CD4-positive, alpha-beta T cell (primary cell): ENCODE measurements at places on chromosomes 5 and 9.

- DNase-seq = no peak
Observed at GRCh38 chr5:149615976-149616375, 34.7 kb downstream of the ARHGEF37 start.

DNA sequence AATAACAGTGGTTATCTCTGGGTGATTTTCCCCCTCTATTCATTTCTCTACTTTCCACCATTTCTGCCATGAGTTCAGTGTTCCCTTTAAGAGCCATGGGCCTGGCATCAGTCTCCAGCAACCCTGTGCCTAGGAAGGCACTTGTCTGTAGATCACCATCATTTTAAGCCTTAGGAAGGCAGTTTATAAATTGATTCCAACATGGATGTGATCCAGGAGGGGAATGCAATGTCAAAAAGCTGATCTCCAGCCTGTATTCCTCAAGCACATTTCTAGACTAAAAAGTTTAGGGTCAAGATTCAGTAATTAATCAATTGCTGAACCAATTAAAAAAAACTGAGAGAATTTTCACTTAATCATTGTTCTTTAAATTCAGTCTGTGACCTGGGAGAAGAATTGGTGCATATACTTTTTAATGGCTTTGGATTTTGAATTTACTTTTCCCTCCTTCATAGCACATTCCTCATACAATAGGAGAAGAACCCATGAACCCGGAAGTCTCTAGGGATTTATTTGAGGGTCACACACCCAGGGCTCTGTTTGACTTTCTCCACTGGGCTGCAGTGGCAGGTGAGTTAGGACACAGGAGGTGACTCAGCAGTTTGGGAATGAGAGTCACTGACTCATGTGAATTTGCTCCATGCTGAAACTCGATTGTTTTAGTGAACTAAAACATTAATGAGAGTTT lies 6.1 kb upstream of the ERMP1 start:
- no peak for DNase-seq

- no peak for DNase-seq
Observed at GRCh38 chr5:65307931-65308330, 173.8 kb downstream of the ADAMTS6 start.

GRCh38 chr9:131635285-131635684 lies 90.0 kb downstream of the PRRT1B start:
- peak; percentile 68 for DNase-seq

DNA sequence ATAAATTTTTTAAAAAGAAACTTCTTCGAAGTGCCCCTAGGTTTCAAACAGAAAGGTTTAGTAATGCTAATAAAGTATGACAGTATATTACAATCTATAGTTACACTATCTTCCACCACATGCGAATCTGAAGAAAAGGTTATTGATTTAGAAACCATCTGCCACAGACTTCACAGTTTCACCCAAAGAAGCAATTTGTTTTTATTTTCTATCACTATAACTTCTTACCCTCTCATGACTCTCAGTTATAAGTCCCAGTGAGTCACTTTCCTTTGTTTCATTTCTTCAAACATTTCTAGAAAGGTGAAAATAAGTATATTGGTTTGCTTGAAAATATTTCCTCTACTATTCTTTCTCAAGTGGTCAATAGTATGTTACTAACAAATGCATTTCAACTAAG lies 93.6 kb downstream of the MCTP1 start:
- DNase-seq = no peak

GRCh38 chr5:159133041-159133741 lies 33.5 kb upstream of the EBF1 start:
- DNase-seq = peak; percentile 64

GRCh38 chr5:76669245-76669644 lies 46.0 kb upstream of the F2RL2 start:
- no peak for DNase-seq

DNA sequence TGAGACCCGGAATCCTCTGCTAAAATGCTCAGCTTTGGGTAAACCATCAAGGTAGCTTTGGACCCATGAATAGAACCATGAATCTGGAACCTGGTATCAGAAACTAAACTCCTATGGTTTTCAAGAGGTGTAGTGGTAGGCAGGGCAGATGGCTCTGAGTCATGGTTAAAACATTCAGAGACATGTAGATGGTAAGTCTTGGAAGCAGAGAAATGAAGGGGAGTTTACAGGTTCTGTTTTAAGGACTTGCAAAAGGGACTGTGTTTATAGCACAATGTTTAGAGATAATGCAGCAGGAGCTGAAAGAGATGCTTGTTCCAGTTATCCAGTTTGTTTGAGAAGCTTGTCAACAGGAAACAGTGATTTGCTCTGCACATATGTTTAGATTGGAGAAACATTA lies 36.0 kb upstream of the FBN2 start:
- no peak for DNase-seq
